Stimulated activated CD4-positive, alpha-beta T cell treated with anti-CD3 and anti-CD28 coated beads, TNF-alpha, amount 100 ng/mL, for 24 hours (primary cell): ENCODE measurements at places on chromosomes 13 and 19.

DNA sequence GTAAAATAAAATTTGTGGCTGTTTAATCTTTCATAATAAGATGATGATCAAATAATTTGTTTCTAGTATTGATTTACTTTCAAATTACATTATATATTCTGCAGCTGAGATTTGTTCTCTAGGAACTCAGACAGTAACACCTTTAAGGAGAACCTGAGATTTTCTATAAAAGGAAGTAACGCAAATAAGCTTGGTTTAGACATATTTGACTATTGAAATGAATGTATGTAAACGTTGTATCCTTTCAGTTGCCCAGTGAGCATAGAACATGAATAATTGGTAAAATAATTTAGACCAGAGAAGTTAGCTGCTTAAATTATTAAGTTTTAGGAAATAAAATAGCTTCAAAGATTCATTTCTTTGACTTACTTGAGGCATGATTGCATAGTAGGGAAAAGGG lies 3.1 kb downstream of the CDK8 start:
- no peak for DNase-seq

DNA sequence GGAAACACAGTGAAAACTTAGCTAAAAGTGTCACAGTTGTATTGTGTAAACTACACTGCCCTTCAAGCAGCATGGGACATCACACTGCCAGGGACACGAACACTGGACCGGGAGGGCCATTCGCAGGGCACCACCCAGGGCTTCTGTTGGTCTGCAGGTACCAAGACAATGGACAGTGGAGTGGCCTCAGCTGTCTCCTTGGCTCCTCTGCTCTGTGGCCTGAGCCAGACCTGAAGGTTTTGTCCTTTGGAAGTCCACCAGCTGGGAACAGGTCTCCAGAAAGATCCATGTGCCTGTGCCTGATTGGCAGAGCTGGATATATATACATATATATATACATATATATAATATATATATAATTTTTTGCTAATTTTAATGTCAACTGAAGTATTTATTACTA lies 149.8 kb downstream of the ZNF536 start:
- no peak for DNase-seq

GRCh38 chr19:17933414-17934129 lies 757 bp downstream of the CCDC124 start:
- DNase-seq = no peak

- no peak for DNase-seq
These were observed 123.7 kb downstream of the KL start for GRCh38 chr13:33139780-33140535.

DNA sequence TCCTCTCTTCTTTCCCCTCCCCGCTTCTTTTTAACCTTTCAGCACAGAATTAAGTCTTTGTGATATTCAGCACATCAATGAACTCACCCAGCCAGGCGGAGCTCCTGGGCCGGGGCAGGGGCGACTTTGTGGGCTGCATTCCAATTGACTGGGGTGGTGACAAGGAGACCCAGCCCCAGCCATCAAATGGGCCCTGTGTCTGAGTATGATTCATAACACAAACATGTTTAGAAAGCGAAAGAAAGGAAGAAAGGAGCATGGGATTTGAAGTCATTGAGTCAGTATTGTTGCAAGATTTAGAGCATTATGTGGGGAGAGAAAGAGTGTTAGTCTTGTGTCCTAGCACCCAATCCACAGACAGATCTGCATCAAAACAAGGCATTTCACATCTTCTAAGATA lies 185.3 kb downstream of the LHFPL6 start:
- no peak for DNase-seq

GRCh38 chr19:29326849-29327840 lies 114.2 kb upstream of the UQCRFS1 start:
- no peak for DNase-seq

- no peak for DNase-seq
These were observed 18.9 kb upstream of the ZNRF4 start for GRCh38 chr19:5436106-5436947.

DNA sequence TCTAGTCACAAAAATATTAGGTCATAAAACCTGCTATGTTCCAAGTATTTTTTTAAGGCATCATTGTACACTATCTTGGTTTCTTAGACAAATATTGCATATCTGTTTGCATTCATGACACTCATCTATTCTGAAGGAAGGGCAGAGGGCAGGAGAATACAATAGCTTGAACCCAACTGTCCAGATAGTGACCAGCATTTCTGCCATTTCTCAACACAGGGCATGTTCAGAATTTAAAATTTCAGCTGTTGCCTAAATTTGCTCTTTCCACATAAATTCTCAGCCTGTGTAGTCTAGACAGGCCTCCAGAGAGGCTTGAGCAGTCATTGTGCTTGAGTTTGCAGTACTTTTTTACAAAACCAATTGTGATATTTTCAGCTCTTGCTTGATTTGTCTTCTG lies 119.5 kb downstream of the ZAR1L start:
- no peak for DNase-seq

DNA sequence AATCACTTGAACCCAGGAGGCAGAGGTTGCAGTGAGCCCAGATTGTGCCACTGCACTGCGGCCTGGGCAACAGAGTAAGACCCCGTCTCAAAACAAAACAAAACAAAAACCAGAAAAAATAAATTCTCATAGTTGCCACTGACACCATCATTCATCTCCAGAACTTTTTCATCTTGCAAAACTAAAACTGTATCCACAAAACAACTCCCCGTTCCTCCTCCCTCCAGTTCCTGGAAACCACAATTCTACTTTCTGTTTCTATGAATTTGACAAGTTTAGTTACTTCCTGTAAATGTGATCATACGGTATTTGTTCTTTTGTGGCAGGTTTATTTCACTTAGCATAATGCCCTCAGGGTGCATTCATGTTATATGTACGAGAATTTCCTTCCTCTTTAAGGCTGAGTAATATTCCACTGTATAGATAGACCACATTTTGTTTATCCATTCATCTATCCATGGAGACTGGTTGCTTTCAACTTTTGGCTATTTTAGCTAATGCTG lies 13.2 kb upstream of the ADGRE5 start:
- DNase-seq = no peak

DNA sequence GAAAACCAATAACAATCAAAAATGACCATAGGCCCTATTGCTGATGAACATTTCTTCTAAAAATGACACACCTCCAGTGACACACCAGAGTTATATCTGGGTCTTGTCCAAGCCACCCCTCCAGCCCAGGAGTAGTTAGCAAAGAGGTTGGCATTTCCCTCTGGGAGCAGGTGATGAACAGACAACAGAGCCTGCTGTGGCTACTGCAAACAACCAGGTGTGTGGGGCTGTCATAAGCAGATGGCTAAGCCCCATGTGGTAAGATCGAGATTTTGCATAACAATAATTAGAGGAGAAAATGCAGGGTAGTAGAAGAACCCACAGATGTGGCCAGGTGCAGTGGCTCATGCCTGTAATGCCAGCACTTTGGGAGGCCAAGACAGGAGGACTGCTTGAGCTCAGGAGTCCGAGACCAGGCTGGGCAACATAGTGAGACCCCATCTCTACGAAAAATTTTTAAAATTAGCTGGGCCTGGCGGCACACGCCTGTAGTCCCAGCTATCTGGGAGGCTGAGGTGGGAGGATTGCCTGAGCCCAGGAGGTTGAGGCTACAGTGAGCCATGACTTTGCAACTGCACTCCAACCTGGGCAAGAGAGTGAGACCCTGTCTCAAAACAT lies 5.0 kb downstream of the XRCC1 start:
- DNase-seq = no peak

DNA sequence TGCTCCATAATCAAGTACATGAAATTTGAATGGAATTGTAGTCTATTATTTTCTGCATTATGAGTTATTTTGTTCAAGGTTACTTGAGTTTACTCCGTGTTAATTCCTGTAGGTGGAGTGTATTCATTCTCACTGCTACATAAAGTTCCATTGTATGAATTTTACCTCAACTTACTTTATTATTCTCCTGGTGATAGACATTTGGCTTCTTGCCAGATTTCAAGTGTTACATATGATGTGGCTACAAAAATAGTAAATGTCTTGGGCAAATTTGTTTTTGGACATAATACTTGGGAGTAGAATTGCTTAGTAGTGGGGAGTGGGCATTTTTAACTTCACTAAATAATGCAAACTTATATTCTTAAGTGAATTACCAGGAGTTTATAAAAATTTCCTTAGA lies 328.9 kb downstream of the SHISA2 start:
- no peak for DNase-seq

DNA sequence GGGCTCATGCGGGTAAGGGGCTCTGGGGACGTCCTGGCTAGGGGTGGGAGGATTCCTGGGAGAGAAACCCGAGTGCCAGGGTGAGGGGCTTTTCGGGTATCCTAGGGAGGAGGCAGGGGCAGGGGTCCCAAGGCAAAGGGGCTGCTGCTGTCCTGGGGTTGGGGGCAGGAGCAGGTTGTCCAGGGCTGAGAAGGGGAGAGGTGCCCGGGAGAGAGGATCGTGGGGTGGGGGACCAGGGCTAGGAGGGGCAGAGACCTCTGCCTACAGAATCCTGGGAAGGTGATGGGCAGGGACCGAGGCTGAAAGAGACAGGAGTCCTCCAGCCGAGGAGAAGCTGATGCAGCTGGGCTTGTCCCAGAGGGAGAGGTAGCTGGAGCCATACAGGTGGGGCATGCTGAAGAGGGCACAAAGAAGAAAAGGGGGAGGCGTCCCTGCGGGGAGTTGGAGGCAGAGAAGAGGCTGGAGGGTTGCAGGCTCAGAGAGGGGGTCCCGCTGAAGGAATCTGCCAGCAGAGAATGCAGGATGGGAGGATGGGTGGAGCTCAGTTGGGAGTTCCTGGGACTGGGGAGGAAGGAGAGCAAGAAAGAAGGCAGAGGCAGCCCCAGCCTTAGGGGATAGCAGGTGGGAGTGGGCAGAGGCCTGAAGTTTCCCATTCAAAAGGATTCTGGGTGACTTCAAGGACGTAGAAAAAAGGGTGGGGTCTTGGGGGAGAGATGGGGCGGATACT lies 574 bp downstream of the CYP2S1 start:
- DNase-seq = no peak

- peak; percentile 68 for DNase-seq
These were observed 7.1 kb upstream of the DPP9 start for GRCh38 chr19:4730740-4731171.

DNA sequence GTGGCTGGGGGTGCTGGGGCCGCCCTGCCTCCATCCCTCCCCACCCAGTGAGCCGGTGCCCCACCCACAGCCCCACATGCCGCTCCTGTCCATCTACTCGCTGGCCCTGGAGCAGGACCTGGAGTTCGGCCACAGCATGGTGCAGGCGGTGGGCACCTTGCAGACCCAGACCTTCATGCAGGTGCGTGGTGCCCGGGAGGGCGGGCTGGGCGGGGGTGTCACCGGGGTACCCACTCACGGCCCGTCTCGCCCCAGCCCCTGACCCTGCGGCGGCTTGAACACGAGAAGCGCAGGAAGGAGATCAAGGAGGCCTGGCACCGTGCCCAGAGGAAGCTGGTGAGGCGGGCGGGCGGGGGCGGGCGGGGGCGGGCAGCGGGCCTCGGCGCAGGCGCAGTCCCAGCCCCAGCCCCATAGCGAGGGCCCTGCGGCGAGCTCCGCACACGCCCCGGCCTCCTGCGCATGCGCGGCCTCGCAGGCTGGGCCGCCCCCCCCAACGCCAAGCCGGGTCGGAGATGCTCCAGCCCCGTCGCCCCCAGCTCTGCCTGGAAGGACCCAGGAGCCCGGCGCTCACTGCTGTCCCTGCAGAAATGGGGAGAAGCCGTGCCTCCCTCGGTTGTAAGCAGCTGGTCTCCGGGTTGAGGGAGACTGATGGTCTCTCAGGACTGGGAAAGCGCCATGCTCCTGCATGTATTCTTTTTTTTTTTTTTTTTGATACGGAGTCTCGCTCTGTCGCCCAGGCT lies 7.7 kb downstream of the ARHGAP45 start:
- peak; percentile 82 for DNase-seq

- peak; percentile 39 for DNase-seq
These were observed 2.3 kb downstream of the RPL13A start for GRCh38 chr19:49489601-49490167.

GRCh38 chr19:5954293-5954692 lies 23.6 kb downstream of the RANBP3 start:
- no peak for DNase-seq

DNA sequence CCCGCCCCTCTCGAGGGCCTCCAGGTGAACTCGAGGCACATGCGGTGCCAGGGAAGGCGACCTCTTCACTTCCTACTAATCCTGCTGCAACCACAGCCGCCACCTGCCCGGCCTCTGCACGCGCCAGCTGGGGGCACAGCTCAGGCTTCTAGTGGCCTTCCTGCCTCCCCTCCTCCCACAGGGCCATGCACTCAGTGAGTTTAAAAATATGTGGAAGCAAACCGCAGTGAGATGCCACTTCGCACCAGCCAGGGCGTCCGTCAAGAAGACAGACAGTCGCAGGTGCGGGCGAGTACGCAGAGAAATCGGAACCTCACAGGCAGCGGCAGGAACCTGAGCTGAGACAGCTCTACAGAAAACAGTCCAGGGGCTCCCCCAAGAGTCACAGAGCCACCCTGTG lies 10.4 kb downstream of the LMNB2 start:
- no peak for DNase-seq

- DNase-seq = peak; percentile 82
These were observed 15.4 kb upstream of the AP1M2 start for GRCh38 chr19:10602330-10603083.
